ENCODE measurements at places on chromosomes 3 and 15.

GRCh38 chr3:166993015-166993630 lies 387.0 kb downstream of the ZBBX start:
- DNase-seq, result no peak

GRCh38 chr15:75721923-75722870 lies 9.5 kb upstream of the CSPG4 start:
- DNase-seq, result no peak

GRCh38 chr3:128083396-128083795 lies 31.2 kb downstream of the SEC61A1 start:
- no peak for DNase-seq

- DNase-seq, result no peak
Measured at GRCh38 chr3:50662408-50662807, 12.3 kb upstream of the DOCK3 start.

GRCh38 chr3:188807006-188807405 lies 364.8 kb upstream of the TPRG1 start:
- DNase-seq, result peak; percentile 24

- DNase-seq, result peak; percentile 50
Measured at GRCh38 chr3:11476735-11477144, 167.0 kb downstream of the VGLL4 start.

DNA sequence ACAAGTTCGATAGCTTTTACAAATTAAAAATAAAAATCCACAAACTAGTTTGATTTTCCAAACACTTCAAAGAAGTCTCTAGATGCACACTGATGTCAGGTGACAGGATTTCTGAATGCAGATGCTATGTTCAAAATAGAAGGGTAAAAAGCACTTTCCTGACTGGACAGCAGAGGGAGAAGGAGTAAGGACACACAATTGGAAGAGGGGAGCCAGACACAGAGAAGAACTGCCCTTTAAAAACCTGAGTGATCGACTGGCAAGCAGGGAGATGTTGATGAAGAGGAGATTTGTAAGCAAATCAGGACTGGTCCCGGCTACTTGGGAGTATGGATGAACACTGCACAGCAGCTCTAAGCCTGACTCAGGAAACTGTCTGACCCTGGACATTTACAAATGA lies 612.8 kb downstream of the MAGI1 start:
- peak; percentile 63 for DNase-seq

- no peak for DNase-seq
Measured at GRCh38 chr15:66066005-66066404, 187.5 kb downstream of the MEGF11 start.

GRCh38 chr3:105351821-105352220 lies 14.9 kb upstream of the ALCAM start:
- DNase-seq, result peak; percentile 7

DNA sequence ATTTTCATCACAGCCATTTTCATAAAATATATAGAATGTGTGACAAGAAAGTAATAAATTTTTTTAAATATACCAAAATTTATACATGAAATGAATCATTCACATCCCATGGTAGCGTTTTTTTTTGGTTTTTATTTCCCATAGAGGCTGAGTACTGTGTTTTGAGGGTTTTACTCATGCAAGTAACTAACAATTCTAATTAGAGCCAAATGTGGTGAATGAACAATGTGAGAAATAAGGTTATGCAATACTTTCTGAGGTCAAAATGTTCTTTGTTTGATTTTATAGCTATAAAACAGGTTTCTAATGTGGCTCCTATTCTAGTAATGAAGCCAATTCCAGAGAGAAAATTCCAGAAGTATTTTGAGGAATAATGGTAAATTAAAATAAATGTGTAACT lies 386.8 kb downstream of the TBC1D5 start:
- DNase-seq, result no peak

GRCh38 chr3:72238010-72238691 lies 453.2 kb upstream of the PROK2 start:
- no peak for DNase-seq

GRCh38 chr15:85920956-85921355 lies 126.2 kb upstream of the KLHL25 start:
- no peak for DNase-seq

GRCh38 chr3:141452045-141452444 lies 34.8 kb upstream of the RASA2 start:
- DNase-seq, result peak; percentile 76

- DNase-seq, result no peak
Measured at GRCh38 chr15:35118960-35119359, 33.9 kb upstream of the NANOGP8 start.

- no peak for DNase-seq
Measured at GRCh38 chr3:165440380-165440779, 244.2 kb upstream of the SLITRK3 start.

DNA sequence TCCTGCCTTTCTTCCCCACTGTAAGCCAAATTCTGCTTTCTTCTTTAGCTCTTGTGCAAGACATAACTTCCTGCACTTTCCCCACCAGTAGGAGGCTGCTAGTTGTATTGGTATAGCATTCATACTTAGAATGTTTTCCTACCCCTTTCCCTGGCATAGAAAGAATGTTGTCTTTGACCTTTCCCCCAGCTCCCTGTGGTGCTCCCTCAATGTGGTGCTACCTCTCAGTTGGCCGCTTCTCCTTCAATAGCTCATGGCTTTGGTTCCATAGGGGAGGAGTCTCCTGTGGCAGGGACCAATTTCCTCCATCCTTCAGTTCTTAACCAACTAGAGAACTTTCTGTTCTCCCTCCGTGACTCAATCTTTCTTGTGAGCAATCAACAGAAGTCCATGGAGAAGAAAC lies 67.5 kb upstream of the AKAP13 start:
- DNase-seq, result no peak

DNA sequence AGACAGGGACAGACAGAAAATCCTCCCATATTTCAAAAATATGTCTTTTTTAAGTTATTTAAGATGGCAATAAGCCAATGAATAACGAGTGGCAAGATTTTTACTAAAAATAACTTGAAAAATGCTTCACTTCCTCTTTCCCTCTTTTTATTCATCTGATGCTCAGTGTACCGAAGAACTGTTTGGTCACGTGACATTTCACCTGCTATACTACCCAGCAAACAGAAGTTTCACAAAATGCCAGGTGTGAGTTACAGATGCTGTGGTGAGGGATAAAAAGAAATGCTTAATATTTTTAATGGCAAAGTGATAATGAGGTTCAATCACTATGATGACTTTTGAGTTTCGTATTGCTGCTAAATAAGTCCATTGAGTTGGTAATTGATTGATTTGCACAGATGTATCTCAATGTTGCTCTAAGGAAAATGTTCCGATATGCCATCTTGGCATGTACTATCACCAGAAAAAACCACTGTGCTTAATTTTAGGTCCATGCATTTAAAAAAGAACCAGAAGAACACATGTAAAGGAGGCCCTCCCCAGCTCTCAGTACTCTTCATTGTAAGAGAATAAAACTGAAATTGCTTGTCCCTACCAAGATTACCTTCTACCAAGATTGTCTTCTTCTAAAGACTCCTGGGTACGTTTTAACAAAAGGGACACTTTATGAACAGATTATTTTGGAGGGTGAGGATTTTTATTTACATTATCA lies 26.0 kb upstream of the SEC62 start:
- DNase-seq, result no peak

DNA sequence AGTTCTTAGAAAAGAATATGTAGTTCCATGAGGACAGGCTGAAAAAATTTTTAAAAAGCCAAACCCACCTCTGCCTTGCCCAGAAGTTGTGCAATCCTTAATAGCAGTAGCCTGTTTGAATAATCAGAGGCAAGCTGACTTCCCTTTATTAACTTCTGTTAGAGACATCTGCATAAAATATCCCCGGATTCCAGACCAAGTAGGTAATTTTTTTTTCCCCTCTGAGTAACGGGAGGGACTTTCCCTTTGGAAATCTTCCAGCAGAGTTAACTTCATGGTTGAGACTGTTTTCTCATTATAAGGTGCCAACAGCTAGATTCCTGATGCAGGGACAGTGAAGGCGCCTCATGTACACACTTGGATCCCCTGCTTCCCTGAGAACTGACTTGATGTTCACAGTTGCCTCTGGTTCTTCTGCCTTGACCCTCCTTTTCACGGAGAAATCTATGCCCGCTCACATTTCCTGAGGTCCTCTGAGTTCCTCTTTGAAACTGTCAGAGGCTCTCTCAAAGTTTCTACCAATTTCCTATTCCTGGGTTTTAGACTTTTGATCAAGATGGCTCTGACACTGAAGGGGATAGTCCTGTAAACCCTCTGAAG lies 227.6 kb upstream of the BHLHE40 start:
- no peak for DNase-seq

DNA sequence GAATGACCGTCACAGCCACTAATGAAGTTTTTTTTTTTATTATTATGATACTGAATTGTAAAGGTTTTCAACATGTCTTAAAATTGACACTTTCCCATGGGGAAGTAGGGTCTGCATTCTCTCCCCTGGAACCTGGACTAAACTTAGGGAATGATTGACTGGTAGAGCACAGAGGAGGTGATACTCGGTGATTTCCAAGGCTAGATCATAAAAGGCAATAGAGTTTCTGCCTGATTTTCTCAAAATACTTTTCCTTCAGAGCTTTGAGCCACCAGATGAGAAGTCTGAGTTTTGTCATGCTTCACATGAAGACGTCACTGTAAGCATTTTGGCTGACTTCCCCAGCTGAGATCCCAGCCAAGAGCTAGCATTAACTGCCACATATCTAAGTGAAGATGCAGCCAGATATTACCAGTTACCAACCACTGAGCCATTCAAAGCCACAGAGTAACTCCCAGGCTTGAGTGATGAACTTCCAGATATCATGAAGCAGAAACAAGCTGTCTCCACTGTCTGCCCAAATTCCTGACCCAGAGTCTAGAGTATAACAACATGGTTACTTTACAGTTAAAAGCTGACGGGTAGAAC lies 105.8 kb downstream of the LSAMP start:
- no peak for DNase-seq

DNA sequence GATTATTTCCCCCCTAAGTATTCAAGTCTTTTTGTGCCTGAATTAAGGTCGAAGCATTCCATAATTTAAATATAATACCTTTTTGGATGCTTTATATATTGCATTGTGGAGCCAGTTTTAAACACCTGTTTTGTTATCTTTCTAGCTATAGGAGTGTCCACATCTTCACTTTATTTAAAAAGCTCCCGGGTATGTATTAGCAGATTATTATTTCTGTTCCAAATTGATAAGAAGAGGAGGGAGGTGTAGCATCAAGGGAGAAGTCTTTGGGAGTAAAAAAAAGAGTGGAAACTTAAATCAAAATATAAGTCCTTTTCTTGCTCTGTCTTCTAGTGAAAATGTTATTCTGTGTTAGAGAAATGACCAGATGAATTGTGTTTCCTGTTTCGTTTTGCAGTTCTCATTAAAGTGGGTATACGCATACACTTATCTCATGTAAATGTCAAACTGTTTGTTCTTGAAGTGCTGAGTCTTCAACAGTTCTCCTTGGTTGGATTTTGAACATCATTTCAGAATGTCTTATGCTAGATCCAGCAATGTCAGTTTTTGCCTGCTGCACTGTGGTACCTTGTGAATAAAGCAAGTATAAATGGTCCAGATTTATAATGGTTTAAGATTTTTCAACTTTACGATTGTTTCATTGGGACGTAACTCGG lies 105.8 kb downstream of the FNDC3B start:
- no peak for DNase-seq

DNA sequence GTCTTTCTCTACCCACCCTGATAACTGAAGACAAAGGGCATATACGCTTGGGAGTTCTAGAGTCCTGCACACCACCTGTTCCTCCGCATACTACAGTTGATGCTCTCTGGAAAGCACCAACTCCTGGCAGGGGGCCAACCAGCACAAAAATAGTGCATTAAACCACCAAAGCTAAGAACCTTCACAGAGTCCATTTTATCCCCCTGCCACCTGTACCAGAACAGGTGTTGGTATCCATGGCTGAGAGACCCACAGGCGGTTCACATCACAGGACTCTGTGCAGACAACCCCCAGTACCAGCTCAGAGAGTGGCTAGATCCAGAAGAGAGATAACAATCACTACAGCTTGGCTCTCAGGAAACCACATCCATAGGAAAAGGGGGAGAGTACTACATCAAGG lies 114.4 kb upstream of the POU1F1 start:
- DNase-seq, result no peak

- DNase-seq, result no peak
Measured at GRCh38 chr3:53123953-53124352, 6.3 kb downstream of the RFT1 start.

DNA sequence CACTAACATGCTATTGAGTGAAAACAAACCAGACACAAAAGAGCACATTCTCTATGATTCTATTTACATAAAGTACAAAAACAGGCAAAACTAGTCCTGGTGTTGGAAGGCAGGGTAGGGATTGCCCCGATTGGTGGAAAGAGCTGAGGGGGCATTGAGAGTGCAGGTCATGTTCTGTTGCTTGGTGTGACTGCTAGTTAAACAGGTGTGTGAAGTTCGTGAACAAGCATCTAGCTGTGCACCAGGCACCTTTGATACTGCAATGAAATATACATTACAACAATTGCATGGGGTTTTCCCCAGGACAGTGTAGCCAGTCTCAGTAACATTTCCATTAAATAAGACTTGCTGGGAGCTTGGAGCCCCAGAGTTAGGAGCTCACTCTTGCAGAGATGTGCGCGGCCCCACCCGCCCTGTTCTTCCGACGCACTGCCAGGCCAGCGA lies 26.3 kb upstream of the THRB start:
- DNase-seq, result no peak

- no peak for DNase-seq
Measured at GRCh38 chr3:15071699-15072098, 6.6 kb upstream of the MRPS25 start.

GRCh38 chr3:156705761-156706616 lies 31.6 kb downstream of the TIPARP start:
- DNase-seq, result no peak

- no peak for DNase-seq
Measured at GRCh38 chr3:111485086-111485485, 56.9 kb upstream of the CD96 start.

DNA sequence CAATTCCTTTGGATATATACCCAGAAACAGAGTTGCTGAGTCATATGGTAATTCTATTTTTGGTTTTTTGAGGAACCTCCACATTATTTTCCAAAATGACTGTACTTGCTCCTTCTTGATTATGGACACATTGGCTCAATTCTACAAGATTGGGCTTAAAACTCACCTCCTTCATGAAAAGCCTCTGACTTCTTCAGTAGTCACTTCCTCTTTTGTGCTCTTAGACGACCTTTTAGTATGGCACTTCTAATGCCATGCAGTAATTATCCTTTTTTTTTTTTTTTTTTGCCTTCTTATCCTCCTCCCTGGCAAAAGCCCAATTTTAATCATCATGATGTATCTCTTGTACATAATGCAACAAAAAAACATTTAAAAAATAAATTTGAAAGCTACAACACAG lies 33.0 kb upstream of the ABHD17C start:
- no peak for DNase-seq
